Suppressor macrophage treated with lipopolysaccharide for 4 hours (primary cell): ENCODE measurements at places on chromosomes 11 and 22.

DNA sequence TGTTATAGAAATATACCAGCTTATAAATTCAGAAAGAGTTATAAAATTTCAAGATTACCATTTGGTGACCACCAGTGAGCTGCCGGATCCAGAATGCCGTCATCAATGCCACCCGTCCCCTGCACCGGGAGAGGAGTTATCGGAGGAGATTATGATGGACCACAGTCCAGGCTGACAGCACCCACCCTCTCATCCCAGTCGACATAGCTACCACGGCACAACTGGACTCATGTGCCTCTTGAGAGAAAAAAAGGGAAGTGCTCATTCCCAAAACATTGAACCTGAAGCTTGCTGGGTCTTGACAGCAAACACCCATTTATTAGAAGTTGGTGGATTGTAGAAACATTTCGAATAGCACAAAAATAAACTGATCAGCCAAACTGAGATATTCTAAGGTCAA lies 1331.5 kb downstream of the TBC1D22A start:
- no peak for DNase-seq

- peak; percentile 88 for DNase-seq
Measured at GRCh38 chr22:24043958-24044357, 32.9 kb downstream of the CABIN1 start.

DNA sequence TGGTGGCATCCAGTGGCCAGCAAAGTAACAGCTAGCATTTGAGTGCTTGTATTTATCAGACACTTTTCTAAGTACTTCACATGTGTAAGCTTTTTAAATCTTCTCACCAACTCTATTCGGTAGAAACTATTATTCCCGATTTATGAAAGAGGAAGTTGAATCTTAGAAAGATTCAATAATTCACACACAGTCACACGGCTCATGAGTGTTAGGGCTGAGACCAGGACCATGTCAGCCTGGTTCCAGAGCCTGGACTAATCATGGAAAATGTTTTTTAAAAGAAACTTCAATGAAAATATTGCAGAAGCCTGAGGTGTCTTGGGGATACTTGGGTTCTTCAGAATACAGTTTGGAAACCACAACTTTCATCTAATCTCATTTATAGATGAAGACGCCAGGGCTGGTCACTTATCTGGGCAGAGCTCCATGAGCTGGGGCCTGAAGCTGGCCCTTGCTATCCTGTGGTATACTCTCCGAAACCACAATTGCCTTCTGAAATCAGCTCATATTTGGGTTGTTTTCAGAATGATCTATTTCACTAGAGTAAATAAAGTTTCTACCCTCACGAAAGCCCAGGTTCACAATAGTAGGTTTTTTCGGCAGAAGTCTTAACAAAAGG lies 4.3 kb upstream of the CRTAM start:
- peak; percentile 47 for DNase-seq

GRCh38 chr11:92580908-92581307 lies 356.3 kb downstream of the FAT3 start:
- no peak for DNase-seq

DNA sequence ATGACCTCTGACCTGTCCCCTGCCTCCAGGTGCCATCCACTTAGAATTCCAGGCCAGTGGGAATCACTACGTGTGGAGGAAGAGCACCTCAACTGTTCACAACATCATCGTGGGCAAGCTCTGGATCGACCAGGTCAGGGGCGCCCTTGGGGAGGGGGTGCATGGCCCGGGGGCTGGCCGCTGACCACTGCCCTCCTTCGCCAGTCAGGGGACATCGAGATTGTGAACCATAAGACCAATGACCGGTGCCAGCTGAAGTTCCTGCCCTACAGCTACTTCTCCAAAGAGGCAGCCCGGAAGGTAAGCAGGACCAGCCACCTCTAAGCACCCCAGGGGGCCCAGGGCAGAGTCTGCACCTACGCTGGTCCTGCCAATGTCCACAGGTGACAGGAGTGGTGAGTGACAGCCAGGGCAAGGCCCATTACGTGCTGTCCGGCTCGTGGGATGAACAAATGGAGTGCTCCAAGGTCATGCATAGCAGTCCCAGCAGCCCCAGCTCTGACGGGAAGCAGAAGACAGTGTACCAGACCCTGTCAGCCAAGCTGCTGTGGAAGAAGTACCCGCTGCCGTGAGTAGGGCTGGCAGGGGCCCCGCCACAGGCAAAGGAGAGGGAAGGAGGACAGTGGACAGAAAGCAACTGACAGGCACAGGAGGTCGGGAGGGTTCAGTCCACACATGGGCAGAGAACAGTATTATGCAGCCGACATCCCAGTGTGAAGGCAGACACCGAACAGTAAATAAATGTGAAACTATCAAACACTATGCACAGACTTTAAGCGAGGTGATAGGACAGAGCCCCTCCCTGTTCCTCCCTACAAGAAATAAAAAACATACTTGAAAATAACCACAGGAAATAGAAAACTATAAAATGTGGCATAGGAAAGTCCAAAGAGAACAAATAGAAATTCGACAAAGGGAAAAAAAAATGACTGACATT lies 74.9 kb downstream of the MORC2 start:
- DNase-seq = no peak

DNA sequence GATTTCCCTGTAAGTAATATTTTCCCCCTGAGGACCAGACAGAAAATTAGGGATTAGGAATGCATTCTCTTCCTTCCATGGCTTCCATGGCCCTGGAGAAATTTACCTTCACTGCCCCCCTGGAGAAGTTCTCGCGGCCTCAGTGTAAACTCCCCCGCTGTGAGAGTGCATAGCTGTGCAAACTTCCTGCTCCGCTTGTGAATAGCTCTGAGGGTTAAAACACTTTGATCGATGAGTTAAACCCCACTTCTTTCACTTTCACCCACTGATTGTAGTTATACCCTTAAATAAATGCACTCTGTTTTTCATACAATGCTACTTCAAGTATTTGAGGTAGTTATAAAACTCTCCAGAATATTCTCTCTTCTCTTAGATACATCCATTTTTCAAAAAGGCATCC lies 190.8 kb downstream of the DSCAML1 start:
- no peak for DNase-seq

DNA sequence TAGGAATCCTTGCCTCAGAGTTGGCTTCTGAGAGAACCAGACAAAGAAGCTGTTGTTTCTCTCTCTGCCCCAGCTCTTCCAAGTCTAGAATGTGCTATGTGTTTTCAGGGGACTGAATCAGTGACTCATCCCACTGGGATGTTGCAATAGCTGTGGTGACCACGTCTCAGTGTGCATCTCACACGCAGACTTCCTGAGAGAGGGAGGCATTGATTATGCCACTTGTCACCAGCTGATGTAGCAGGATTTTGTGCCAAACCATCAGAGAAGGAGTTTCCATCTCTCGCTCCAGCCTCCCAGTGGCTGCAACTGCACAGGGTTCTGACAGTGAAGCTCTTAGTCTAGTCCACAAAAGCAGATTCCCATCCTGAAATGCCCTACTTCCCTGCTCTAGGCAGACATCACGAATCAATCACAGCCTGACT lies 455.8 kb downstream of the MIAT start:
- DNase-seq = peak; percentile 94

- DNase-seq = peak; percentile 38
Measured at GRCh38 chr11:132099692-132100091, 729.3 kb downstream of the NTM start.

DNA sequence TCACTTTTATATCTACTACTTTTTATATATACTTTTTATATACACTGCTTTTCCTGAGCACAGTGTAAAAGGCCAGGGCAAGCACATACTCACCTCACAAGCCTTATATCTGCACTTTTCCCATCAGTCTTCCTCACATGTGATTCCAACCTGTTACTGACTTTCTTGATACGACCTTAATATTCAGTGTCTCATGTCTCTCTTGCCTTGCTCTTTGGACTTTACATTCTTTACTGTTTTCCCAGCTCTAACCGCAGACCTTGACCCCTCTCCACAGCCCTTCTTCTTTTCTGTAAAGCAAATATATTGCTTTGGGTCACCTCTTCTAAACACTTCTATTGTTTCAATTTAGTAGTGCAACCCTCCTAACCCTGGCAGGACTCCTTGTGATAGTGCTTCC lies 353.1 kb upstream of the ANO5 start:
- no peak for DNase-seq

GRCh38 chr22:48492366-48493320 lies 1335.0 kb downstream of the BRD1 start:
- peak; percentile 52 for DNase-seq

DNA sequence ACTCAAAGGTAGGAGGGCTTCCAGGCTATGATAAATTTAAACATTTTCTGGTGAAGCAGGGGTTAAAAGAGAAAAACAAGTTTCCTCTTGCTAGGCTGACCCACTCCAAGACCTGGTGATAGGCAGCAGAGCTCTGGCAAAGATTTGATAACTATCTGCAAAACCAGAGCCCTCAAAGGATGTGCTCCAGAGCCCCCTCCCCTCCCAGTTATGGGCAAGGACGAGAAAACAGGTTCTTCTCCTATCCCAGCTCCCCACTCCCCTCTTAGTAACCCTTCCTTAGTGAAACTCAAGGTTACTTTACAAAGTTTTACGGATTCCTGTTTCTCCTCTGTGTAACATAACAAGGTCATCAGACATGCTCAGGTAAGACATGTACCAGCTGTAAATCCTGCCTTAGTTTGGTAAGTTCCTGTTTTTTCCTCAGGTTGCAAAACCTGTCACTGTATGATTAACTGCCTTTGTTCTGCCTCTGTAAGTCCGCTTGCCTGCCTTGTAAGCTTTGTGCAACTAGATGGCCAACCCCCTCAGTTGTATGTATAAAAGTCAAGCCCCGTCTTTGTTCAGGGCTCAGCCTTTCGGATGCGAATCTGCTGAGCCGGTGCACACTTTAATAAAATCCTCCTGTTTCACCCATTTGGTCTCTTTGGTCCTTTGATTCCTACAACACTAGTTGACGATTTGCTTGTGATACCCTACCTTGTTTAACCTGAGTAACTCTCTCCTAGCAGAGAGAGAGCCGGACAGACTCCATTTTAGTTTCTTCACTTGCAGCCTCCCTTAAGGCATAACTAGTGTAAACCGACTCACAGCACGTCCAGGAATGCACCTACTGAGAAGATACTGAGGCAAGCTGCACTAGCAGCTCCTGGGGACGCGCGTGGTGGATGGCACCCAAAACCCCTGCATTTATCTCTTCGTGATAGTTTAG lies 13.9 kb downstream of the APOBEC3H start:
- DNase-seq = no peak
